ENCODE measurements at places on chromosomes 6 and 20. TPM values are rescaled to one million over a fixed set of nuclear protein-coding genes. Genes with fewer than 3 reads are reported as not detected.

- no peak for DNase-seq
These were observed 244.0 kb upstream of the JAG1 start for GRCh38 chr20:10917826-10918225.

DNA sequence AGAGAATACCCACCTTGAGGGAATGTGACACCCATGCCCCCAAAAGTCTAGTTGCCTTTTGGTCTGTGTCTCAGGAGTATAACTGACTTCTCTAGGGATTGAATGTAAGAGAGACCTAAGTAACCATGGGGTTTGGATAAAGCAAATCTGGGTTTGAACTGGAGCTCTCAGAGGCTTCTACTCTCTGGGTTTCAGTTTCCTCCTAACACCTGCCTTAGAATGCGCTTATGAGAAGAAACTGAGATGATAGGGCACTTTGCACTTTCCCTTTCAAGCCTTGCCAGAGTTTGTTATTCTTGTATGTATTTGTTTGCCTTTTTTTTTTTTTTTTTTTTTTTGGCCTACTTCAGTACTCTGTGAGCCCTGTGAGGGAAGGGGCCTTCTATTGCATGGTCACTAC lies 19.4 kb downstream of the SDHAF4 start:
- DNase-seq, result no peak

- no peak for DNase-seq
These were observed 288.1 kb upstream of the ID4 start for GRCh38 chr6:19549109-19549508.

DNA sequence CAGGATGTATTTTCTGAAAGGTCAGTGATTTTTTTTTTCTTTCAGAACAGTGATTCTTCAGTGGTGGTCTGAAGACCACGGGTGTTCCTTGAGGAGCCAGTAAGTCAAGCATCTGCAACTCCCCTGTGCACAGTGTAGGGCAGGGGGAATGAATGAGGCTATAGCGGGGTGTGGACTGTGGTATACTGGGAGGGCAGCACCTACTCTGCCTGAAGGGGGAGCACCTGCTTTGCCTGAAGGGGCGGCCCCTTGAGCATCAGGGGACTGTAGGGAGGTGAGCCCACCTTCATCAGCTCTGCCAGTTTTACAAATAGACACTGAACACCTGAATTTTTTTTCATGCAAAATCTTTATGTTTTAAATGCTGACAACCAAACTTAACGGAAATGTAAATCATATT lies 77.5 kb upstream of the RIPOR2 start:
- DNase-seq, result no peak

- peak; percentile 70 for DNase-seq
These were observed 176.3 kb upstream of the CDYL start for GRCh38 chr6:4599924-4600323.

DNA sequence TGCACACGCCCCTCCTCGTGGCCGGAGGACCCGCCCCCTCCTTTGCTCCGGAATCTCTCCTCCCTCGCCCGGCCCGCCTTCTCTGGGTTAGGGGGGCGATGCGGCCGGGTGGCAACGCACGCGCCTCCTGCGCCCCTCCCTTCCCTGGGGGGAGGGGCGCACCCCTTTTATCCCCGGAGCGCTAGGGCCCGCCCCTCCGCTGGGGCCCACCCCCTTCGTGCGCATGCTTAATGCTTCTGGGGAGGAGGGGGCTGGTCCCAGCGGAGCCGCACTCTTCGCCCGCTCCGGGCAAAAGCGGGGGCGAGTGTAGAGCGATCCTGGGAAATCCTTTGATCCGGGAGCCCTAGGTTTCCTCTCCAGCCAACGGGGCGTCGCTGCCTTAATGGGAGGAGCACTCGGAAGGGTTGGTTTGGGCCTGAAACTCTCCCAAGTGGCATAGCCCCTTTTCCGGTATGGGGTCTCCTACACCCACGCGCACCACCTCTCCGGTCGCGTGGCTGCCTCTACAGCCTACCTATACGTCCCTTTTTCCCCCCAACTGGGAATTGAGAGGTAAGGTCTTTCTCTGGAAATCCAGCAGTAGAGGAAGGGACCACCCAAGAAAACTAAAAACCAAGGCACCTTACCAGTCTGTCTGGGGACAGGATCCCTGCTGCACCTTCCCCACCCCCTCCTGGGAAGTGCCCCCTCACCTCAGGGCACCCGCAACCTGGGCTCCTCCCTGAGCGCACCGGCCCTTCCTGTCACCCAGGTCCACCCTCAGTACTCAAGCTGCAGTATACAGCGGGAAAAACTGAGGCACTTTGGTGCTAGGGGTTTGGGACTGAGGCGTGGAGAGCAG lies 2.1 kb downstream of the SOX12 start:
- DNase-seq, result peak; percentile 95

The TOMM34 gene
- polyA plus RNA-seq, result 13.9 TPM

The GGTLC1 gene
- not detected for polyA plus RNA-seq

The PREX1 gene
- polyA plus RNA-seq, result 24.3 TPM

The RFX6 gene
- polyA plus RNA-seq, result not detected

The THBD gene
- 9.8 TPM for polyA plus RNA-seq

The KCNS1 gene
- polyA plus RNA-seq, result 0.12 TPM

The TEAD3 gene
- polyA plus RNA-seq, result 58.9 TPM

Measured in muscle of back (tissue), 13 donors.